ENCODE measurements at places on chromosomes 3 and 15.
A peak's percentile ranks its signal among the peaks of the same experiment; 100 is the strongest.

DNA sequence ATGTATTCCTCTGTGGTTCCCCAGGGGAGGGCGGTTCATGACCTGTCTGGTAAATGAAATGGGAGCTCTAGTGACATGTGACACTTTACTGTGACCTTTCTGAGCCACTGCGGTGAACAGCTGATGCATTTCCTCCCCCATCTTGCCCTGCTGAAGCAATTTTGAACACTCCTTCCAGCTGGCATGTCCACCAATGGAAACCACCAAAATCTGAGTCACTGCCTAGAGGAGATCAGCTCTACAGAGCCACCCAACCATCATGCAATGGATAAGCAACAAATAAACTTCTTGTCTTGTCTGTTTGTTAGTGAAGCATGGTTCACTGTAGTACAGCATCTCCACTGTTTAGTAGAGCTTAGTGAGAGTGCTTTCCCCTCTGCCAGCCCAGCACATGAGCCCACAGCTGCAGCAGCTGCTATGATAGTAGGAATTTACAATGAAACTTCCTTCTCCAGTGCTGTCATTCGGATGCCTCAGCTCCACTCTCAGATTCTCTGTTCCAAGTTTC lies 479.4 kb downstream of the NTRK3 start:
- DNase-seq = no peak

GRCh38 chr15:94411846-94412245 lies 180.5 kb downstream of the MCTP2 start:
- no peak for DNase-seq

GRCh38 chr15:101452572-101452971 lies 36.9 kb downstream of the PCSK6 start:
- peak; percentile 51 for DNase-seq

DNA sequence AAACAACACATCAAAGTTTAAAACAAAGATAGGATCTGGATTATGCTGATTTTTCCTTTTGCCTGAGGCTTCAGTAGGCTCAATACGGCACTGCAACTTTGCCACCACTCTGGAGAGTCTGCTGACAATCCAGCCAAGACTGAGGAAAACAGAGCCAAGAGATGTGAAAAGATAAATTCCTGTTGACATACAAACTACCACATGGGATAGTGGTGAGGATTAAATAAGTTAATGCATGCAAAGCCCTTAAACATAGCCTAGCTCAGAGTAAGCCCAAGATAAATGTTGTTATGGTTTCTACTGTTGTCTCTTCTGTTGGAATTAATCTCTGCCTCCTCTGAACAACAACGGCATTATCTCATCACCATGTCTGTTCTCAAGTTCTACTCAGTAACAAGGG lies 245.9 kb upstream of the LMCD1 start:
- no peak for DNase-seq

DNA sequence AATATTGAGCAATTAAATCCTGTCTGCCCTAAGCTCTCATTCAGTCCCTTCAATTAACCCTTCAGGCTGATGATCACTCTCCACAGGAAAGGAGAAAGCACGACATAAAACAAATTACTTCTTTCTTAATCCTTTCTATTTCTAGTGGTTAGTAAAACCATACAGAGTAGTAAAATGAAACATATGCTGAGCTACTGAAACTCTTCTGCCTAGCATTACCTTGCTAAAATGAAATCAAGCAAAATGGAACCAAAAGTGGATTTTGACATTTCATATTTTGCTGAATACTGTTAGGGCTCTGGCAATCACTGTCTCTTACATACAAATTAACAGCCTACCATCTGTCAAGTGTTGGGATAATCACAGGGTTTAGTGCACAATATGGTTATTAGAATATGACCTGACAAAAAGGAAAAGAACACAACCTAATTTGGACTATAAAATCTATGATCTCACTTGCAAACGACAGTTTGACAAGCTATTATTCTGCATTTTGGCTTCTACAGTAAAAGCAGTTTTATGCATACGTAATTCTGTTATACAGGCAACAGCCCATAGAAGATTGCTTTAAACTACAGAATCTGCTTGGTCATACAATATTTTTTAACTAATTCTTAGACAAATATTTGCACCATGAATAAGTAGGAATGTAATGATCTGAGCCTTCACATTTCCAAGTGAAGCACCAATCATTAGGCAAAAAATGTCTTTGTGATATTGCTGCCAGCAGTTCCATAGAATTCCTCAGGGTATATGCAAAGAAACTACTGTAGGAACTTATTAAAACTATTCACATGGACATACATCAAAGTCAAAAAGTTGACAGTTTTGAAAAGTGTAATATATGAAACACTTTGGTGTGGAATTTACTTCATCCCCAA lies 105.0 kb downstream of the FHIT start:
- no peak for DNase-seq

DNA sequence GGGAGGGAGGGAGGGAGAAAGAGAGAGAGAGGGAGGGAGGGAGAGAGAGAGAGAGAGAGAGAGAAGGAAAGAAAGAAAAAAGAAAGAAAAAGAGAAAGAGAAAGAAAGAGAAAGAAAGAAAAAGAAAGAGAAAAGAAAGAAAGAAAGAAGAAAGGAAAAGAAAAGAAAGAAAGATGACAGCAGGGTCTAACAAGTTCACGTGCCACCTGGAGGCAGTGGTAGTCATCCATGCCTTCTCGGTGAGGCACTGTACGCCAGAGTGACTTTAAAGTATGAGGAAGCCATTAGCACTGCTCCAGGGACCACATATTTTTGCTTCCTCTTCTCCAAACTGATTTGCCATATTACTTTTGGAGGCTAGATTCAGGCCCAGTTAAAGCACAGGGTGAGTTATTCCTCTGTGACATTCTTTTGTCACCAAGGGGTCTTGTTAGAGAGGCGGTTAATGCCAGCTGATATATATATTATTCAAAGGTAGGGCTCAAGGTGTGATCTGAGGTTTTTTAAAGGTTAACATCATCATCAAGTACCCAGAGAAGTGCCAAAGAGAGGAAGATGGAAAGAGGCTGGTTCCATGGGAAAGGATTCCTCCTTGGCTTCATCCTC lies at the start of gene HTR3D:
HTR3D (plus strand) TSS at position 556 of the 606 bp plus-strand sequence; CDS start at position 556, 0 bp downstream.
- no peak for DNase-seq

DNA sequence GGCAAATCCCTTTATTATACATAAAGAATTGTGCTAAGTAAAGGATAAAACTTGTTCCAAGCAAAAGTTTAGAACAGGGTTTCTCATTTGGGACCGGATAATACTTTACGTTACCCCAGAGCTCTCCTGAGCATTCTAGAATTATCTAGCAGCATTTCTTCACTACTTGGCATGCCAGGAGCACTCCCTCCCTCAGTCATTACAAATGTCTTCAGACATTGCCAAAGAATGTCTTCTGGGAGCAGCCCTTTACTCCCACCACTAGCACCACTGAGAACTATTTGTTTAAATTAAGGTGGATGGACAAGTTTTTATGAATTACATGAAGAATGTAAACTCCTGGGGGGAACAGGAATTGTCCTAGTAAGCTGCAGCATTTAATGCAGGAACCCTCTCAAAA lies 516.4 kb downstream of the GBE1 start:
- no peak for DNase-seq

DNA sequence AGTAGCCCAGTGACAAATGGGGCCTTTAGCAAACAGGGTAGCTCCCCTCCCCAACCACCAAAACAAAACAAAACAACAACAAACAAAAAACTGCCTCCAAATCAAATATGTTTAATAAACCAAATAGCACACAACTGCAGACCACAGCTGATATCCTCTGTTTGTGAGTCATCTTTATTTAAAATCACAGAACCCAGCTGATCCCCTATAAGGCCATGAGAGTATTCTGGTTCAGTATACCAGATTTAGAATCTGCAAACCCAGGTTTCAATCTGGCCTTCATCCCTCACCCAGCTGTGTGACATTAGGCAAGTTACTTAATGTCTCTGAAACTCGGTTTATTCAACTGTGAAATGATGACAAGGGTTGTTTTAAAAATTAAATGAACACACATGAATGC lies 124.5 kb downstream of the SUCLG2 start:
- no peak for DNase-seq

GRCh38 chr3:177174607-177175170 lies 22.6 kb downstream of the TBL1XR1 start:
- no peak for DNase-seq

GRCh38 chr15:61225614-61226013 lies 3.5 kb downstream of the RORA start:
- DNase-seq = no peak

DNA sequence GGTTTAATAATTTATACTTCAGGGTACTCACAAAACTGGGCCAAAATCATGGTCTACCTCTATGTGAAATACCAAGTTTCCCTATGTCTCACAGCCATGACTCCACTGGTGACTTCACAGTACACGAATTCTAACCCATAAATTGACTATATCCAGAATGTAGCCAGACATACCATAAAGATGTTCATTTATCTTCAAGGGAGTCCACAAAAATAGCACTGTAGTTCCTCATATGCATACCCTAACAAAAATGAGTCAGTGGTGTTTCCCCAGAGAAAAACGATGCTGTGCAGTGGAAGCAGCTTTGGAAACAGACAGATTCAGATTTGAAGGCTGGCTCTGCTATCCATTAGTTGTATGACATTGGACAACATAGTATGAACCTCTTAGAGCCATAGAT lies 438.8 kb downstream of the FHIT start:
- no peak for DNase-seq

GRCh38 chr3:94978084-94978483 lies 915.2 kb downstream of the NSUN3 start:
- no peak for DNase-seq

- no peak for DNase-seq
These were observed 31.6 kb upstream of the NUDT16 start for GRCh38 chr3:131349946-131350347.

- DNase-seq = no peak
These were observed 379.0 kb upstream of the SGO1 start for GRCh38 chr3:20564966-20565365.

DNA sequence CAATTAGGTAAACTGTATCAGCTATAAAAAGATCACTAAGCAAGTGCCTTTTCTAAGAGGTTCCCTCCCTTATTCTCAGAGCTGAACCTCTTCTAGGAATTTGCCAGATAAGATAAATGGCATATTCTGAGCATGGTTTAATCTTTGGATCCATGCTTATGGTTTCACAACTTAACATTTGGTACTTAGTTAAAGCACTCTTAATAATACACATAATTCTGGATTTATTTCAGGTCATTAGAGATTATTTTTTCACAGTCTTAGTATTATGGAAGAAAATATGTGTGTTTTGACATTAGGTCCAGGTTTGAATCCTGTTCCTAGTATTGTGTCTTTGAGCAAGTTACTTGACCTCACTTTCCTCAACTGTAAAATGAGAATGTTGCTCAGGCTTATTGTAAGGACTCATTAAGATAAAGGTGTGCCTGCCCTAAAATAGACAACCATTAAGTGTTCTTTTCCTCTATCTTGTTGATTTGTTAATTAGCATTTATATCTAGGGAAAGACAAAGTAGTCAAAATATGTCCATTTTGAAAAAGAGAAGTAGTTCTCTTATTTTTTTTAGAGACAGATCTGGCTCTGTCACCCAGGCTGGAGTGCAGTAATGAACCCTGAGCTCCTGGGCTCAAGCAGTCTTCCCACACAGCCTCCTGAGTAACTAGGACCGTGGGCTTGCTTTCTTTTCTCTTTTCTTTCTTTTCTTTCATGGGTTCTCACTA lies 43.4 kb downstream of the TSC22D2 start:
- DNase-seq = peak; percentile 96

GRCh38 chr3:142445816-142446254 lies 2.0 kb downstream of the XRN1 start:
- peak; percentile 19 for DNase-seq

DNA sequence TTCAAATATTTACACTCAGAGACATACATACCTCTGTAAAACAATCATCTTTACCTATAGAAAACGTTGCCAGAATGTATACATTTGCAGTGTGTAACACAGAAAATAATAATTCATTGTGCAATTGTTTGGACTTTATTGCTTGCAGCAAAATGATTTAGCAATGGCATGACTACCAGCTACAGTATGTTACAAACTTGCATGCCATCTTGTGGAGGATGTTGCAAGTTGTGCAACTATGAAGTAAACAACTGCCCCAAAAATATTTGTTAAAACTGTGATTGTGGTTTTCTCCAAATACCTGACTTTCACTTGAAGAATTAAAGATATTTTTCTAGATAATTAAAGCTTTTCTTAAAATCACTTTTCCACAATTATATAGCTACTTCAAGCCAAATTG lies 27.1 kb upstream of the C3orf49 start:
- DNase-seq = no peak

- peak; percentile 47 for DNase-seq
These were observed 22.5 kb upstream of the C15orf39 start for GRCh38 chr15:75178938-75179745.

- DNase-seq = no peak
These were observed 149.6 kb downstream of the PDZRN3 start for GRCh38 chr3:73475175-73475574.

GRCh38 chr15:73987681-73988444 lies 4.2 kb downstream of the STOML1 start:
- no peak for DNase-seq

GRCh38 chr3:48034000-48034516 lies 17.8 kb upstream of the MAP4 start:
- peak; percentile 37 for DNase-seq

All from hematopoietic multipotent progenitor cell treated with erythropoietin and hydrocortisone succinate and interleukin-3 and kit ligand, for 8 days (in vitro differentiated cells).